ENCODE measurements at places on chromosomes 5 and 9.

- no peak for DNase-seq
Measured at GRCh38 chr5:125129151-125129806, 382.8 kb upstream of the ZNF608 start.

DNA sequence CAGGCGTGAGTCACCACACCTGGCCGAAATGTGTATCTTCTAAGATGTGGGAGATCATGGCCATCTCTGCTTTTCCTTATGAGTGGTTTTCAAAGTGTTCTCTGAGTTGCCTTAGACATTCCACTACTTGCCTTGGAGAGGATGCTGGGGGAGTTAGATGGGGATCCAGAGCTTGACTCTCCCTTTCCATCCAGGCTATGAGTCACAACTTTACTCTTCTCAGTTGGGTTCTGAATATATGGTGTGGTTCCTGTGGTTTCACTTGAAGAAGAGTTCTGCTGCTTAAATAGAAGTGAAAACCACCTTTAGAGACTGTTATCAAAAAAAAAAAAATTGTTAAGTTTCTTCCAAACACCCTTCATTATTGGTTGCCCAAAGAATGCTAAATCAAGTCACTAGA lies 217.6 kb downstream of the ZNF608 start:
- DNase-seq = no peak

- no peak for DNase-seq
Measured at GRCh38 chr9:33264003-33264472, 470 bp downstream of the BAG1 start.

DNA sequence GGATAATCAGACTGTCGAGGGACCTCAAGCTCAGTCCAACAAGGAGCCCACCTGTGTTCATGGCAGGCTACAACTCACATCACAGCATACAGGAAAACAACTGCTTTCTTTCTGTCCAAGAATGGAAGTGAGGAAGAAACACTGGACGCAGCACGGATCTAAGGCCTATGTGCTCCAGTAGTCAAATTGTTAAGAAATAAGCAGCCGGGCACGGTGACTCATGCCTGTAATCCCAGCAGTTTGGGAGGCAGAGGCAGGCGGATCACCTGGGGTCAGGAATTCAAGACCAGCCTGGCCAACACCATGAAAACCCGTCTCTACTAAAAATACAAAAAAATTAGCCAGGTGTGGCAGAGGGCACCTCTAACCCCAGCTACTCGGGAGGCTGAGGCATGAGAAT lies 427.8 kb downstream of the BNC2 start:
- DNase-seq = no peak

- peak; percentile 77 for DNase-seq
Measured at GRCh38 chr9:114176624-114177291, 21.4 kb downstream of the COL27A1 start.

DNA sequence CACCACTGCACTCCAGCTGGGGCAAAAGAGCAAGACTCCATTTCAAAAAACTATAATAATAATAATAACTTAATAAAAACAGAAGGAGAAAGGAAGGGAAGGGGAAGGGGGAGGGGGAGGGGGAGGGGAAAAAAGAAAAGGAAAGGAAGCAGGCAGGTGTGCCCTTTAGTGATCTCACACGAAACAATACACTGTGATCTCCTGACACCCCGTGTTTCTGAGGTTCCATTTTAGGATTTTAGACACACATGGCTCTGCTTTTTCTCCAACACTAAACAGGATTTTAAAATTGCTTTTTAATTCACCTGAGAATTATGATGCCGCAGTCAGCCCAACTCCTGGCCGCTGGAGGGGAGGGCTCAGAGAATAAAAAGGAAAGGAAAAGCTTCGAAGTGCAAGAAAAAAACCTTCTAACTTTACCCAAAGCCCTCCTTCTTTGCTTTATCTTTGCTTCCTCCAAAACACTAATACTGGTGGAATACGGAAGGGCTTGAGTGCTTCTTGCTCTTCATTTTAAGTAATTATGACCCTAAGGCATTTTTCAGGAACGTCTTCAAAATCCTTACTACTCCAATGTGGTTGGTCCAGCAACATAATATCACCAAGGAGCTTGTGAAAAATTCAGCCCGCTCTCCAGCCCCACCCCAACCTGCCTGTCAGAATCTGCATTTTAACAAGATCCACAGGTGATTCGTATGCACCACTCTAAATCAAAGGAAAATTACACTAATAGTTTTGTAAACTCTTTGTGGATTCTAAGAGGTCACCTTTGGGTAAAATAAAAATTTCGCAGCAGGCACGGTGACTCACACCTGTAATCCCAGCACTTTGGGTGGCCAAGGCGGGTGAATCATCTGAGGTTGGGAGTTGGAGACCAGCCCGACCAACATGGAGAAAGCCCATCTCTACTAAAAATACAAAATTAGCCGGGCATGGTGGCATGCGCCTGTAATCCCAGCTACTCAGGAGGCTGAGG lies 66.0 kb downstream of the MYO10 start:
- DNase-seq = no peak

GRCh38 chr9:70530716-70531115 lies 116.3 kb upstream of the KLF9 start:
- DNase-seq = no peak

DNA sequence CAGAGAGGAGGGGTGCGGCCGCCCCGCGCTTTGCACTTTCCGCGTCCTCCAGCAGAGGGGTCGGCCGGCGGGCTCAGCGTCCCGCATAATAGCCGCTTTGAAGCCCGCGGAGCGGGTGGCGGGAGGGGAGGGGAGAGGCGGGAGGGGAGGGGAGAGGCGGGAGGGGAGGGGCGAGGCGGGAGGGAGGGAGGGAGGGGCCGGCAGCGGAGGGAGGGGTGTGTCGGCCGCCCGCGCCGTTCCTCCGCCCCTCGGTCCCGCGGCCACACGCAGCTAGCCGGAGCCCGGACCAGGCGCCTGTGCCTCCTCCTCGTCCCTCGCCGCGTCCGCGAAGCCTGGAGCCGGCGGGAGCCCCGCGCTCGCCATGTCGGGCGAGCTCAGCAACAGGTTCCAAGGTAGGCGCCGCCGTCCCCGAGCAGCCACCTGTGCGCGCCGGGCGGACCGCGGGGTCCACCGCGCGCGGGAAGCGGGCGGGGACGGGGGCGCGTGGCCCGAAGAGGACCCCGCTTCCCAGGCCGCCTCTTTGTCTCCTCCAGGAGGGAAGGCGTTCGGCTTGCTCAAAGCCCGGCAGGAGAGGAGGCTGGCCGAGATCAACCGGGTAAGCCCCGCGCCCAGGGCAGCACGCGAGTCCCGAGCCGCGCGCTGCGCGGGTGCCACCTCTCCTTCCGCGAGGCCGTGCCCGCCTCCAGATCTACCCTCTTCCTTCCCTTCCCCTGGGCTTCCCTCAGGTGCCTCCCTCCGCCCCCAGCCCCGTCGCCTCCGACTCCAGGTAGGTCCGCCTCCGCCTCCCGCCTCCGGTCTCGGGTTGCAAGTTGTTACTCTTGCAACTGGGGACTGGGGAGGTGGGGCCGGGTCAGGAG lies at the start of gene AIF1L:
Gene AIF1L (plus strand): TSS at position 263 of the 857 bp plus-strand sequence. CDS start 99 bp downstream, at position 362.
- DNase-seq = peak; percentile 18

- DNase-seq = no peak
Measured at GRCh38 chr5:31986101-31986500, 188.0 kb downstream of the GOLPH3 start.

- no peak for DNase-seq
Measured at GRCh38 chr5:134464988-134465815, 53.5 kb upstream of the CDKN2AIPNL start.

DNA sequence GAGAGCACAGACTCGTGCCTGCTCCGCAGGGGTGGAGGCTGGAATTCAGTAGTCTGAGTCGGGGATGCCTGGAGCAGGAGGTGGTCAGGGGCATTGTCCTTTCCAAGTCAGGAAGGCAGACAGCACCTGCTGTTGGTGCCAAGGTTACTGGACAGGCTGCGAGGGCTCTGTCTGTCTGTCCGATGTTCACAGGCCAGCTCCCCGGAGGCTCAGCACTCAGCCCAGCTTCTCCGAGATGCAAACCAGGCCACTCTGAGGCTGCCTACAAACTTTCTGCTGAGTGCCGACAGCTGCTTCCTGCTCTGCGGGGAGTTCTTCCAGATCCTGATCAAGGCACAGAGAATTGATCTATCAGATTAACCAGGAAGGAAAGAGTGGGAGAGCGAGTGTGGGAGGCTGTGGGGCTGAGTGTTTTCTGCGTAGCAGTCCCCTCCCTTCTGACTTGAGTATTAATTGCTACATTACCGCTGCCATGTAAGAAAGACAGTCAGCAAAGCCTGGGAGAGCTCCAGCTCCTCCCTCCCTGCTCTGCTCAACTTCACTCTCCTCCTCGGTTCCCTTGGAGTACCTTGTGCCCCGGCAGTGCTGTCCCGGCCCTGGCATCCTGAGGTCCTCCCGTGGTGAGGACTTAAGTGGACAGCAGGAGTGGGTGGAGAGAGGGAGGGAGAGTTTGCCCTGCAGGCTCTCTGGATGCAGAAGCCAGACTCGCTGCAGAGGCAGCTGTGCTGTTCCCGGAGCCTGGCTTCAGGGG lies 36.0 kb downstream of the KCNMB1 start:
- DNase-seq = no peak

GRCh38 chr9:124140941-124141568 lies 116.7 kb upstream of the NEK6 start:
- no peak for DNase-seq

- no peak for DNase-seq
Measured at GRCh38 chr9:37497320-37497719, 11.6 kb downstream of the POLR1E start.

- no peak for DNase-seq
Measured at GRCh38 chr5:118722122-118723020, 266.0 kb downstream of the DTWD2 start.

GRCh38 chr9:120931231-120932085 lies 4.9 kb upstream of the TRAF1 start:
- DNase-seq = no peak

DNA sequence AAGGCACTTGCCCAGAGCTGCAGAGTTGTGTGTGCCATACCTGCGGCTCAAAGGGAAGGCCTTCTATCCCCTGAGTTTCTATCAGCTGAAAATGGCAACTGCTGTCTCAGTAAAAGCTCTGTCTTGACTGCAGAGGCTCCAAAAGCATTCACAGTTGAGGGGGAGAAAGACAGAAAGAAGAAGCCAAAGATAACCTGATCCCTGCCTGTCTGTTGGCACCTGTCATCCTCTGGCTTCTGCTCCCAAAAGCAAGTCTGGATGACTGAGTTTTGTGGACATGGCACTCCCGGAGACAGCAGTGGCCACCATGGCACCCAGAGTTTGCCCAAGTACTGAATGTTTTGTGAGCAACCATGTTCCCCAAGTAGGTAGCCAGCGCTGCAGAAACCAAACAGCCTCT lies 176.6 kb downstream of the NR3C1 start:
- peak; percentile 53 for DNase-seq

- DNase-seq = no peak
Measured at GRCh38 chr9:115135821-115136778, 18.1 kb upstream of the TNC start.

GRCh38 chr9:34603610-34604231 lies 8.2 kb downstream of the RPP25L start:
- DNase-seq = peak; percentile 90

DNA sequence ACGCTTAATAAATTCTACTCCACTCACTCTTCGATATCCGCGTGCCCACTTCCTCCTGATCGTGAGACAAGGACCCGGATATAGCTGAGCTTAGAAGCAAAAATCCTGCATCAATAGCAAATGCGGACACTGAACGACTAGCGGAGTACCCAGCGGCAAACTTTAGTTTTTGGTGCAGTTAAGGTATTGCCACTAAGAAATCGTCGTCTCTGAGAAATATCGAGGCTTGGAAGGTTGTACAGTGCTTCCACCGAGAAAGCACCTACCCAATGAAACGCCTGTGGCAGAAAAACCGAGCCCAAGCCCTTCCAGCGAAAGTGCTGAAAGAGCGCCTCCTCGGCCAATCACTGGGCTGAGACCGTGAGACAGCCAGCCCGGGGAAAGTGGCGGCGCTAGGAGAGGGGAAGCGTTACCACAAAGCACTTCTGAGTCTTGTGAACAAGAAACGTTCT lies 32.2 kb downstream of the ANXA2R start:
- no peak for DNase-seq

- peak; percentile 42 for DNase-seq
Measured at GRCh38 chr9:127570533-127571111, 41.5 kb upstream of the STXBP1 start.

- DNase-seq = no peak
Measured at GRCh38 chr9:111632695-111633388, 1.7 kb downstream of the DNAJC25 start.

GRCh38 chr5:78845470-78845869 lies 139.6 kb downstream of the ARSB start:
- DNase-seq = no peak

DNA sequence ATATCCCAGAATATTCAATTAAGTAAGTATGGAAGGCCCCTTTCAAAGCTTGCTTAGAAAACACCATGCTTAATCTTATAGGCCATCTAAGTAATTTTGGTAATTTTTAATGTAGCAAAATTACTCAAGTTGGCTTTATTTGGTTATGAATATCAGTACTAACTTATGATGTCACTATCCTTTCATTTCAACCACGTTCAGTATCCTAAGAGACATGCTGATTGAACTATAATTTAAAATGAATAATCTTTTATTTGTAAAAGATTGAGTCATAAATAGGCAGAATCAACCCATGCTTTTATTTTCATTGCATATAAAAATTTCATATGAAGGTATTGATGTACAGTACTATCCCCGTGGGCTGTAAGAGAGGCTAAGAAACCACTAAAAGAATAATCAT lies 386.9 kb downstream of the RAB3C start:
- no peak for DNase-seq

GRCh38 chr9:89716559-89716958 lies 111.7 kb downstream of the GADD45G start:
- no peak for DNase-seq

GRCh38 chr9:2335260-2335659 lies 286.3 kb upstream of the VLDLR start:
- DNase-seq = no peak

GRCh38 chr9:83444110-83444509 lies 94.1 kb downstream of the FRMD3 start:
- no peak for DNase-seq

- no peak for DNase-seq
Measured at GRCh38 chr9:121200356-121200755, 1.3 kb downstream of the RAB14 start.

- DNase-seq = no peak
Measured at GRCh38 chr5:176391999-176392398, 3.4 kb downstream of the HIGD2A start.

GRCh38 chr9:99690573-99690972 lies 131.1 kb upstream of the NR4A3 start:
- DNase-seq = peak; percentile 75

- peak; percentile 21 for DNase-seq
Measured at GRCh38 chr5:36156121-36156601, 4.2 kb downstream of the SKP2 start.

DNA sequence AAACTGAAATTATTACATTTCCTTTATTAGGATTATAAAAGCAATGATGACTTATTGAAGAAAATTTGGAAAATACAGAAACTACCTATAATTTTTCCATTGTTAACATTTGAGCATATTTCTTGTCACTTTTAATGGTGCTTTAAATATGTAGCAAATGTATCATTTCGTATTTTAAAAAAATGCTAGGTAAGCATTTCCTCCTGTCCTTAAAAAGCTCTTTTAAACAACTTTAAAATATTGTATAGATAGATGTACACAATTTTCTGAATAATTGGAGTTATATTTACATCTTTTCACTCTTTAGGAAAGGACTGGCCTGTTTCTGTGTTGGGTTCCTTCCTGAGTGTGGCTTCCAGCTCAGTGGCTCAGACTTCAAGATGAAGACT lies 15.6 kb downstream of the TENT4A start:
- DNase-seq = no peak

- DNase-seq = no peak
Measured at GRCh38 chr5:174291162-174291561, 245.7 kb downstream of the NSG2 start.

- DNase-seq = no peak
Measured at GRCh38 chr9:85421641-85422040, 320.1 kb downstream of the AGTPBP1 start.
